NCI-H2107 (cell line): ENCODE measurements at places on chromosomes 7 and 10.

- DNase-seq = no peak
Observed at GRCh38 chr7:133978502-133979295, 148.4 kb upstream of the LRGUK start.

- no peak for DNase-seq
Observed at GRCh38 chr7:123308254-123308951, 108.6 kb upstream of the SLC13A1 start.

GRCh38 chr10:110436554-110437350, 61.0 kb upstream of the DUSP5 start:
- DNase-seq = no peak

- no peak for DNase-seq
Observed at GRCh38 chr10:122647383-122647968, 52.2 kb downstream of the C10orf120 start.

- DNase-seq = no peak
Observed at GRCh38 chr10:117616179-117616578, 73.6 kb downstream of the EMX2 start.

DNA sequence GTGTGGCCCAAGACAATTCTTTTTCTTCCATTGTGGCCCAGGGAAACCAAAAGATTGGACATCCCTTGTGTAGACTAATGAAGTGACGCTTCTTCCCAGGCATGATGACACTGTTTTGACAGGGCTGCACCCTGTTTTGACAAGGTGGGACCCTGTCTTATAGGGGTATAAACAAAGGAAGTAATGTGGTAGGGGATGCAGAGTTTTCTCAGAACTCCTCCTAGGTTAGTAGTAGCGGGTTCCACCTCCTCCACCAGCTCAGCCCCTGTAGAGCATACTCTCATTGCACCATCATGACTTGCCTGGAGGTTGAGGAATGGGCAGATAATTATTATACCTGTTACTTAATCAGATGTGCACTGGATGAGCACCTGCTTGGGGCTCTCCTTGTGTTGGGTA, 123.1 kb downstream of the CCNY start:
- no peak for DNase-seq

DNA sequence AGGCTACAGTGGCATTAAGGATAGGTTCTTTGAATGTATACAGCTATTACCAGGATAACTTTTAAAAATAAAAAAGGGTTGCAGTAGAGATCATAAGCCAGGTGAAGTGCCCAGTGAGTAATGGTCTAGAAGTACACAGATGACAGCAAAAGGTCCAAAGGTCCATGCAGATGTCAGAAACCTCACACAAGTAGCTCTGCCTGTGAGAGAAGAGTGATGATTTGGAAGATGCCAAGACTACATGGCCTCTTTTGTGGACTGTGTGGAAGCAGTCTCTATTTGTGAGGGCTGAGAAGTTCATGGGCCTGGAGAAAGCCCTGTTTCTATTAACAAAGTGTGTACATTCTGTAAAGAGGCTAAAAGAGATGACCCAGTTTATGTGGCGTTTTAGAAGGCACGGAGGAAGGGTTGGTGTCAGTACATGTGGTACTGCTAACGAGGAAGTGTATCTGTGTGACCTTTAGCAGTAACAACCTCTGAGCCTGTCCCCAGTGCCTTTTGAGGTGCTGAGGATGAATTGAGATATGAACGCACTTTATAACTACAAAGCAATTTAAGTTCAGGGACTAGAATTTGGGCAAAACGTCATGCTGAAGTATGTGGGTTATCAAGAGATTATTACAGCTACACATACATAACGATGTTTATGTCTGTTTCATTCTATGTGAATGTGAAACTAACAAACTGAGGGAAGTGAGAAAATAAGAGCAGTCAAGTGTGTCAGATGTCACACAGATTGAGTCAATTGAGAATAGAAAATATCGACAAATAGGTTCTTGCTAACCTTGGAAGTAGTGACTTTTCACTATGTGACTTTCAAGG, 7.6 kb downstream of the CYCS start:
- DNase-seq = no peak

DNA sequence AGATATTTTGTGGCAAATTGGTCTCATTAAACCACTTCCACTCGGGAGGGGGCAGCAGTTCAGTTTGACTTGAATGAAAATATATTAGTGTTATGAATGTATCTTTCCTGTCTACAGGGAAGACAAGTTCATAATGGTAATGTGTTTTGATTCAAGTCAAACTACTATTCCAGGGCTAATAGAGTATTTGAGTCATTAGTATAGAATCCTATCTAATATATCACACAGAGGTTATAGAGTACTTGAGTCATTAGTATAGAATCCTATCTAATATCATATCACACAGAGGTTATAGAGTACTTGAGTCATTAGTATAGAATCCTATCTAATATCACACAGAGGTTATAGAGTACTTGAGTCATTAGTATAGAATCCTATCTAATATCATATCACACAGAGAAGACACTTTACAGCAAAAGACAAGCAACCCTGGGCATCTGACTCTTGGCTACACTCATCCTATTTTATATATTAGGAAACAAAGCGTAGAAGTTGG, 199.7 kb upstream of the MAGI2 start:
- DNase-seq = no peak

DNA sequence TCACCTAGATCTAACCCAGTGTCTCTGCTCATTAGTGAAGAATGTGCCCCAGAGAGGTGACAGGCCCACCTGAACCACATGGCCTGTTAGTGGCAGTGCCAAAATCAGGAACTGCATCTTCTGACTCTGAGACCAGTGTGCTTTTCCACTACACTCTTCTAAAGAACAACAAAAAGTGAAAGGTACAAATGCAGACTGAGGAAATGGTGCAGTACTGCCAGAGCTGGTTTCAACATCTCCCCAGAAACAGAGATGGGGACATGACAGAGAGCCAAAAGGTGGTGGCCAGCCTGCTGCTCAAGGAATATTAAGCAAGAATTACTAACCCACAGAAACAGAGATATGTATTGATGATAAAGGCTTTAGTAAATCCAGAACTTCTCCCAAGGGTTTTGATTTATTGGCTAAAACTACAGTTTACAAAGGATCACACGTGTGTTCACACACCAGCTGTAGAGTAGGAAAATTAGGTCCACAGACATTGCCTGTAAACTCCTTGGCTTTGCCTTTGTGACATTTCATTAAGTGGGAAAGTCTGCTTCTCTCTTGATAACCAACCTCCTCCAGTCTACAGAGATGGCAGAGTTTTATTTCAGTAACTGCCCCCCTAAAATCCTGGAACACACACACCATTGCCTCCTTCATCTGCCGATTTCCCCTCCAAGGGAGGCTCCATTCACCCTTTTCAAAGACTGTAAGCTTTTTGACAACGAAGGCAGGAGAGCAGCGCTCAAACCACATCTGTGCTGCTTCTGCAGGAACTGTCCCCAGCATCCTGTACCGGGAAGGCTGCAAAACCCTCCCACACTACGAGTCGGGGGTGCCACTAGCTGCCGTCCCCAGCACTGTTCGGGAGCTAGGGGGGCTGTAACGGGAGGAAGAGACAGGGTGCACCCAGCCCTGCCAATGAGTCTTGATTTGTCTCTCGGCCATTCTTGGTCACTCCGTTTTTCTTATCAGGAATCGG, 29.8 kb downstream of the GSDME start:
- no peak for DNase-seq

- no peak for DNase-seq
Observed at GRCh38 chr7:42574685-42575084, 337.2 kb downstream of the C7orf25 start.

DNA sequence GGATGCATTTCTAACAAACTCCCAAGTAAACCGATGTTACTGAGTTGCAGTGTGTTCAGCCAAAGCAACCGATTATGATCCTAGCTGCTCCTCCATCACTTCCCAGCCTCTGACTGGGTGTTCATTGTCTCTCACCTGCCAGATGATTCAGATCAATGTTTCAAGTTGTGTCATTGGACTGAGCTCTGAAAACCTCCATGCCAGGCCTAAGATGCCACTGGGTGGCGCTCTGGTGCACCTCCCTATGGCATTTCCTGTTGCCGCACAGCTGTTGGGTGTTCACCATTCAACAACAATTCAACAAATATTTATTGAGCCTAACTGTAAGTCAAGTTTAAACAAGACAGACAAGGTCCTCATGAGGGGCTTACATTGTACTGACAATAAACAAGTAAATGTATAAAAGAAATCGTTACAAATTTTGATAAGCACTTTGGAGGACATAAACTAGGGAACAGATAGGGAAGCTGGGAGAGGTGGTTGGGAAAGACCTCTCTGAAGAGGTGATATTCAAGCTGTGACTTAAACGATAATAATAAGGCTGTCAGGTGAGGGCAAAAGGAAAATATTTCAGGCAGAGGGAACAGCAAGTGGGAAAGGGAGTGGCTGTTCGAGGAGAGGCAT, 22.8 kb downstream of the RGR start:
- DNase-seq = peak; percentile 2

DNA sequence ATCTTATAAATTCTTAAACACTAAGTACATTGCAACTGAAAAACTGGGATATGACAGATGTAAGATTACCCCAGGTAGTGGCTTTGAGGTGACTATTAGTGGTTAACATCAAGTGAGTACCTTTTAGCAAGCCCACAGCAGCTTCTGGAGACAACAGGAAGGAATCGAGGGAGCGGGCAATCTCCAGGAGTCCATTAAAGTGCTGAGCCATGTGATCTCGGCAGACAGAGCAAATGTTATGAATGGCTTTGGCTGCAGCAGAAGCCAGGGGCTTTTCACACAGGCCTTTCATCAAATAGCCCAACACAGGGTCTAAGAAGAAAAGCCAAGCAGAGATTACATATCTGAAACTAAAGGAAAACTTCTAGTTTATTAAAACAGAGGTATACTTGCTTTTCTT, 48.9 kb downstream of the IRF5 start:
- no peak for DNase-seq

GRCh38 chr7:74306730-74307469, 17.7 kb downstream of the CLIP2 start:
- DNase-seq = no peak

DNA sequence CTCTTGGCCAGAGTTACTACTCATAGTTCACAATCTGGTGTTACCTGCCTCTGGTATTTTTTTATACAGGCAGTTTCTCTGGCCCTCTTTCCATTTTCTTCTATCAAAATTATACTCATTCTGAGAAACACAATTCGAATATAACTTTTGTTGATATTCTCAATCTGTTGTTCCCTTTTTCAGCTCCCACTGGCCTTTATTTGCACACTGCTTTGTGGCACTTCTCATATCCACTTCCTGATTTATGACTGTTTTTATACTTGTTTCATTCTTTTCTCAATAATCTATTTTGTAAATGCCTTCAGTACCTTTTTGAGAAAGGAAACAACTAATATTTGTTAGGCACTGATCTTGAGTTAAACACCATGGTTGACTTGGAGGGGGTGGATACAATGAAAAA, 93.8 kb upstream of the HDAC9 start:
- no peak for DNase-seq

DNA sequence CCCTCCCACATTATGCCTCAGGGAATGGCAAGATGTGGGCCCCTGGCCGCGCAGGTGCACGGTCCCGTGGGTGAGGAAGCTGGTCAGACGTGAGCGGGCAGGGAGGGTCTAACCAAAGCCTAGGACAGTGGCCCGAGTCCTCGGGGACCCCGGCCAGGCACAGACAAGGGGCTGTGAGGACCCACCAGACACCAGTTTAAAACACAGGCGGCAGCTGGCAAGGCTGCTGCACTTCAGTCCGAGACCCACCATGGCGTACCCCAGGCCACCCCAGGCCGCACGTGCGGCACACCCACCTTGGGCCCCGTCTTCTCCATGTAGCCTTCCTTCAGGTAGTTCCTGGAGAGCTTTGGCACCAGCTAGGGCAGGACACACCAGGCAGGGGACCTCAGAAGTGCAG, 23.5 kb downstream of the GET4 start:
- DNase-seq = no peak

DNA sequence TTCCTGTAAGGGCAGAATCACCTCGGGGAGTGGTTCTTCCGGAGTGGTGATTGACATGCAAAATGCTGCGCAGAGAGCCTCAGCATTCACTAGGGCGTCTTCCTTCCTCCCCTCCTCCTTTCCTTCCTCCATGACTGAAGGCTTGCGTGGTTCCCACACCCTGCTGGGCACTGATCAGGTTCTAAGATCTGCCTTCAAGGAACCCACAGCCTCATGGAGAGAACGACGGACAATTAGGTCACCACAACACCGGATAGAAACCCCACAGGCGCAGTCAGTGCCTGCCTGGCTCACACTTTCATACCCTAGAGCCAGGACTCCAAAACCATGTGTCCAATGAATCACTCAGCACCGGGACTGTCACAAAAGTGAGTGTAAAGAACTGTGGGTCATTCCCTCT, 131.3 kb downstream of the DPP6 start:
- DNase-seq = no peak

- DNase-seq = no peak
Observed at GRCh38 chr7:8125680-8126444, 136.1 kb downstream of the ICA1 start.

DNA sequence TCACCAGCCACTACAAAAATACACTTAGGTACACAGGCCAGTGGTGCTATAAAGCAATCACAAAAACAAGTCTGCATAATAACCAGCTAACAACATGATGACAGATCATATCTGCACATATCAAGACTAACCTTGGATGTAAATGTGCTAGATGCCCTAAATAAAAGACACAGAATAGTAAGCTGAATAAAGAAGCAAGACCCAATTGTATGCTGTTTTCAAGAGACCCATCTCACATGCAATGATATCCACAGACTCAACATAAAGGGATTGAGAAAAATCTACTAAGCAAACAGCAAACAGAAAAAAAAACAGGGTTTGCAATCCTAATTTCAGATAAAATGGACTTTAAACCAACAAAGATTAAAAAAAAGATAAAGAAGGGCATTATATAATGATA, 505.4 kb upstream of the FZD8 start:
- DNase-seq = no peak

GRCh38 chr7:98399462-98399861, 1.4 kb downstream of the BAIAP2L1 start:
- no peak for DNase-seq

DNA sequence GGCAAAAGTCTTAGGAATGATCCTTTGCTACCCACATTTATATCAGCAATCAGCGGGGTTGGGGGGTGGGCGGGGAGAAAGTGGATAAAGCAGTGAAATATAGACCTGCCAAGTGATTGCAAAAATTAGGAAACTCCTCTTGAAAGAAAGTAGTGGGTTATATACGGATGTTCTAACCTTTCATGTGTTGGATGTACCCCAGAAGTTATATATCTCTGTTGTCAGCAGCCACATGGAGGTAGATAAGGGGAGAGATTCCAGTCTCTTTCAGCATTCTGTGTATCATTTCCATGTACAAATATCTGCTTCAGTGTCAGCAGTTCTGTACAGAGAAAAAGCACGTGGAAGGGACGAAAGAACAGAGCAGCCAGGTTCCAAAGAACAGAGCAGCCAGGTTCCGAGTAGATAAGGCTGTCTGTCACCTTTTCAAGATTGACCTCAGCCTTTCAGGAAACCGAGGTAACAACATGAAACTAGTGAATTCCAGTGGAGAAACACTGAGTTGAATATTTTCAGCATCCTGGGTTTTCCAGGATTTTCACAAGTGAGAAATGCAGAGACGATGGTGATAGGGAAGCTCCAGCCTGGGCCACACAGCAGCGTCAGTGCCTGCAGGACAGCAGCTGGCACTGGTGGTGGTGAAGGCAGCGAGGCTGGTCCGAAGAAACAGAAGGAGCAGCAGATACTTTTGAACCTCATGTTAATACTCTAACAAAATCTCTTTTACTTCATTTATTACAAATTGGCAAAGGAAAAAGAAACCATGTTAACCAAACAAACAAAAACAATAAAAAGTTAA, 212.3 kb downstream of the C7orf25 start:
- no peak for DNase-seq
